Activated T-cell treated with anti-CD3 and anti-CD28 coated beads, Interleukin-2, amount 50 U/mL, for 48 hours (primary cell): ENCODE measurements at places on chromosomes 6 and 20.
A peak's percentile ranks its signal among the peaks of the same experiment; 100 is the strongest.

DNA sequence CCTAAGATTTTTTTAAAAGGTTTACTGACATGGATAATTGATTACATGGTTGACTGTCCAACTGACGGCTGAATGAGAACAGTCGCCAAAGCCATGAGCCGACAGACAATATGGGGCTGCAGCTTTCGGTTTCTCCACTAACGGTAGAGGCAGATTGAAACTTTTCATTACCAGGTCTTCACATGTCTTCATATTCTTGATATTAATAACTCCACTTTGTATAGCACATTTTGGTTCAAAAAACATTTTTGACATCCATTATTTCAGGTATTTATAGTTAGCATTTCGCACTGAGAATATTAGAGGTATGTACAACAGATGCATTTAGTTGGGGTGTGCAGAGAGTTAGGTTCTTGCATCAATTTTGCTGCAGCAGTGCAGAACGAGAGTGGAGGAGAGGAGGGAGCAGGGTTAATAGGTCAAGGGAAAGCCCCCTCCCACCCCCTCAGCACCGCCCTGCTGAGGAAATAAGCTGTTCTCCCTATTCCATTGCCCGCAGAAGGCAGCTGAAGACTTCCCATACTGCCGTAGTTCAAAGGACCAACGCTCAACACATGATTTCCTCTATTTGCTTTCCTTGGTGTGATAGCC lies 73.6 kb upstream of the ADTRP start:
- DNase-seq: no peak

- no peak for DNase-seq
These were observed 226.2 kb upstream of the MAN1A1 start for GRCh38 chr6:119575721-119576120.

DNA sequence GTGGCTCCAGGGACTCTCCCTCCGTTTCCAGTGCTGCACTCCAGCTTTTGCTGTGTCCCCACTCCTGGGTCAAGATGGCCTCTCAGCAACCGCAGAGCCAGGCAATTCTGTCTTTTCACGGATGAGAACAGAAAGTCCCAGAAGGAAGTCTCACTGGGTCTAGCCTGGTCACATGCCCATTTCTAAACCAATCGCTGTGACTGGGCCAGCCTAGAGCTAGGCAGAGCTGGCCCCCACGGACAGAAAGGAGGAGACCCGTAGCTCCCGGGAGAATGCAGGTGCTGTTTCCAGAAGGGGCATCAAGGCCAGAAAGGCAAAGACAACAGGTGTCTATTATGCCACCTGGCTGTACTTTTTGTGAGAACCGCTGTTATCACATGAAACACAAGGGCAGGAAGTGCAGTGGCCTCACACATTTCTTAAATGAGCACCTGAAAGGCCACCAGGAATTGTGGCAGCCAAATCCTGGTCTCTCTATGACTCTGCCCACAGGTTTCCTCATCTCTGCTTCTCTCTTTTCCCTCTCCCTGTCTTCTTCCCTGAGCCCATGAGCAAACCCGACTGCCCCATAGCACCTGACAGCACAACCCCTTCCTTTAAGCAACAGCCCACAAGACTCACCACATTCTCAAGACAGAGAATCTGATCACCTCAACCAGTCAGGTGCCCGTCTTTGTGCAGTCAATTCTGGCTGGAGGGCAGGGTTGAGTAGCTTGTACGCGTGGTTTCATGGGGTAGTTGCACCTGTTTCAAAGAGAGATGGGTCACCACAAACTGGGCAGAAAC lies 37.1 kb upstream of the B4GALT5 start:
- no peak for DNase-seq

GRCh38 chr6:90197854-90198496 lies 98.7 kb downstream of the BACH2 start:
- DNase-seq: no peak

GRCh38 chr6:105892577-105893262 lies 193.4 kb upstream of the PRDM1 start:
- no peak for DNase-seq

GRCh38 chr6:71190809-71191208 lies 97.8 kb upstream of the OGFRL1 start:
- DNase-seq: no peak

- DNase-seq: no peak
These were observed 98.7 kb downstream of the RNF144B start for GRCh38 chr6:18485660-18486435.

DNA sequence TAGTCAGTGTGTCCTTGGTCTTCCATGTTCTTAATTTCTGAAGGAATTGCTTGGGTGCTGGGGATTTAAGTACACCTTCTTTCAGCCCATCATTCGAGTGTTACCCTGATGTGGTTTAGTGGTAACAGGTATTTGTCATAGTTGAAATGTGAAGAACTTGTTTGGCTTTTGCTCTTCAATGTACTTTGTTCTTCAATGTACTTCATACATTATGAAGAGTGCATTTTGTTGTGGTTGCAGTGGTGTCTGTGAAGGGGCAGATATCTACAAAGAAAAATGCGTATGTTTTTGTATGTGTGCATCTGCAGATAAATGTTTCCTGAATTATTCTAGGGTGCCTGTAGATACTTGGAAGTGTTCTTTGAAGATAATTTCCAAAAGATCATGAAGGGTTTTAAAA lies 111.2 kb upstream of the SUPT3H start:
- no peak for DNase-seq

DNA sequence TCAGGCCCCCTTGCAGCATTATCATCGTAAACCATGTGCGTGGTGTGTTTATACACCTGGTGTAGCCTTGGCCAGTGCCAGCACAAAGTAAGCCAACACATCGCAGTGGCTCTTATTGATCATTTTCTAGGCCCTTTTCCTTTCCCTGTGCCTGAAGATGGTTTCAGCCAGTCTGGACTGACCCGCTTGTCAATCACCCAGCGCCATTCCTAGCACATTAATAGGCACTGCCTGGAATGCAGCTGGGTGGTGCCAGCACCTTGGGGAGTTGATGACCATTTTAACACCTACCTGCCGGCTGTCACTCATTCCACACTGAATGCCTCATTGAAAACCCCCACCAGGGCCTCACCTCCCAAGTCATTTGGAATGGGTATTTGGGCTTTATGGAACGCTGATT lies 4.9 kb upstream of the UQCC2 start:
- DNase-seq: no peak

DNA sequence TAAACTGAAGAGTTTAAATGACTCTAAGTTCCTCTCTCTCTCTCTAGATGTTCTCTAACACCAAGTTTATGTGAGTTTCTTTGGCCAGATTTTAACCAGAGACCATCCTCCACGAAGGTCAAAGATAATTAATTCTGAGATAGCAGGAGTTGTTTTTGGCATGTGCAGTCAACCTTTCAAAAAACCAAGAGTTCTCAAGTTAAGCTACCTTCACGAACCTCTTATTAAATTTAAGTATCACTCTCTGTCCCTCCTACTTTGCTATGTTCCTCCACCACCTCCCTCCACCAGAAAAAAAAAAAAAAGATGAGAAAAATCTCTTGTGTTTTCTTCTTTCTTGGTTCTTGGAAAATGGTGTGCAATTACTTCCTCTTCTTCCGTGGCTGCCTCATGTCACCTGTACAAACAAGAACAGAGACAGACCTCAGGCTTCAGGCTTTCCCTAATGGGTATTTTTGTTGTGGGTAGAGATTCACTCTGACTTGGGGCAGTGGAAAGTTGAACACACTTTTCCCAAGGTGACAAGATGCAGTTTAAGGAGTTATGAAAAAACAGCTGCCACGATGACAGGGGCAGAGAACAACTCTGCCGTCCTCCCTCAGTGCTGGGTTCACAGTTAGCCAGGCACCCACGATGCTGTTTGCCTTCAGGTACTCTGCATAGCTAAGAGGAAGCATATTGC lies 64.3 kb downstream of the ADTRP start:
- peak; percentile 66 for DNase-seq

- DNase-seq: no peak
These were observed 6.9 kb downstream of the PHACTR3 start for GRCh38 chr20:59611286-59611685.

DNA sequence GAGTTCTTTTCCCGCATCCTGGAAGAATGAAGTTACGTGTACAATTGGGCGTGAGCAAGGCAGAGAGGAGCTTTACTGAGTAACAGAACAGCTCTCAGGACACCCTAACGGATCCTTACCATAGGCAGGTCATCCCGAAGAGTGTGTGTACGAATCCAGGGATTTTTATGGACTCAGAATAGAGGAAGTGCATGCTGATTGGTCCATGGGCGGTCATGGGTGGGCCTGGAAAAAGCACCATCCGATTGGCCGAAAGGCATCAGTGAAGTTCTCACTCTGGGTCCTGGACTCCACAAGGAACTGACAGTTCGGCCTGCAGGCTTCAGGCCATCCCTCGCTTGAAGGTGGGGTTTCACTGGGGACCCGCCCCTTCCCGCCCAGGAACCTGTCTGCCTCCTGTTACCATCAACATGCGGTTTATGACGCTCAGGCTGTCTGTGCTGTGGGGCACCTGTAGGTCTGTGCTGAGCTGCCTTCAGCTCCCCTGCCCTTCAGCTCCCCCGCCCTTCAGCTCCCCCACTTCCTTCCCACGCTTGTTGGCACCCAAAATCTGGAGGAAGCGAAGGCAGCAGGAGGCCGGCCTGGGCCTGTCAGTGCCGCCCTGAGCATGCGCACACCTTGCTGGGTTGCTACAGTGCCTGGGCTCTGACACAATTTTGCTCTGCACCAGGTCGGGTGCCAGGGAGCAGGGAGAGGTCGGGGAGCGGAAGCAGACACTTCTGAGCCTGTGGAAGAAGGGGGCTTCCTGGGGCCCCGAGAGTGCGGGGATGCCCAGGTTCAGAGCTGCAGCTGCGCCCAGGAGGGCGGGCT lies 57.9 kb upstream of the MANEA start:
- DNase-seq: no peak

DNA sequence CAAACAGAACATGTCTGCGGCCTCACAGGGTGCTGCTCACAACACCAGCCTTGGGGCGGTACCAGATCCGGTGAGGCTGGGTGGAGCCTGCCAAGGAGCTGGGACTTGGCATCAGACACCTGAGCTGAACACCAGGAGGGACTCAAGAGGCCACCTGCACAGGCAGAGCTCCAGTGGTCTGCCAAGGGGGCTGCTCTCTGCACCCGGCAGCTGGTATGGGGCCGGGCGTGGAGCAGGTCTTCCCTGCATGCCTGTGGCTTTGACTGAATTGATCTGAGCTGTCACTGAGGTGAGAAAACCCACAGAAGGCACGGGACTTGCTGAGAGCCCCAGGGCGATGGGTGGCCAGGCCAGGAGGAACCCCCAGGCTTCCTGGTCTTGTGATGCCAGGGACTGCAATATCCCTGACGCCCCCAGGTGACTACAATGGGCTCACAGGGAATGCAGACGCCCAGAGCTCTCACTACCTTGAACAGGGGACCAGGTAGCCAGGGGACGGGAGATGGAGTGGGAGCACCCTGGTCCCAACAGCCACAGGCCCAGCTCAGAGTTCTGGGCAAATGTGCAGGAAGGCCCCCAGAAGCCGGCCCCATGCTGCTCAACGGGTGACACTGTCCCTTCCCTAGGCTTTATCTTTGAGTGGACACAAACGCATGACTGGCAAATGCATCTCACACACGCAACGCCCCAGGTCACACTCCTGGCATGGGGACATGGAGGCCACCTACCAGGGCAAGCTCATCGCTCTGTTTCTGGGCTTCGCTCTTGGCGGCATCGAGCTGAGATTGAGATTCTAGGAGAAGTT lies 48.2 kb downstream of the DSTN start:
- no peak for DNase-seq

DNA sequence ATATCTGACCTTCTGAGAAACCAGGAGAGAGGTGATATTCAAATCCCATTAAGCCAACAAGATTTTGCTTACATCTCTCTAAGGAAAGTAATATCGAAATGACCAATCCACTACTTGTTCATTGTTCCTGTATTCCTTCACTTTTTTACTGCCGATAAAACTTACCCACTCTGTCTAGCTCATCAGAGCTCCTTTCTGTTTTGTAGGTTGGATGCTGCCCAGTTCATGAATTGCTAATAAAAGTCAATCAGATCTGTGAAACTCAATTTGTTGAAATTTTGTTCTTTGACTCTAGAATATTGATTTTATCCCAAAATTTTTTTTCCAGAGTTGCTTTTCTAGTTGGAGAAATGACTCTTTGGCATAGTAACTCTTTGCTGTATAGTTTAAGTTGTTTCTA lies 148.9 kb upstream of the INSM1 start:
- DNase-seq: no peak
